Thymus (tissue), 14 donors: ENCODE measurements at places on chromosomes 3 and 15.

DNA sequence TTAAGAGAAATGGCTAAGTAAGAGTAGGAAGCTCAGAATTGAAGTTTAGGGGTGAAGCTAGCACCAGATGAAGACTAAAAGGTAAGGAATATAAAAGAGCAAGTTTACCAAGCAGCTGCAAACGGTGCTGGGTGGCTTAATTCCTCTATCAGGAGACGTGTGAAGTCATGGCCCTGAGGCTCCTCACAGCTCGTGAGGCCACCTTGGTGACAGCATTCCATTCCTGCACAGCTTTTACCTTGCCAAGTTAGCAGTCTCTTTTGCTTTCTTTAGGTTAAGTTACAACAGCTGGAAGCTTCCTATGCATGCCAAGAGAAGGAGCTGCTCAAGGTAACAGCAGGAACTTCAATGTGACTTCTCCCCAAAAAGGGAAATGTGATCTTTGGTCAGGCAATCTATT lies 6.4 kb downstream of the TMCO5A start:
- no peak for DNase-seq

DNA sequence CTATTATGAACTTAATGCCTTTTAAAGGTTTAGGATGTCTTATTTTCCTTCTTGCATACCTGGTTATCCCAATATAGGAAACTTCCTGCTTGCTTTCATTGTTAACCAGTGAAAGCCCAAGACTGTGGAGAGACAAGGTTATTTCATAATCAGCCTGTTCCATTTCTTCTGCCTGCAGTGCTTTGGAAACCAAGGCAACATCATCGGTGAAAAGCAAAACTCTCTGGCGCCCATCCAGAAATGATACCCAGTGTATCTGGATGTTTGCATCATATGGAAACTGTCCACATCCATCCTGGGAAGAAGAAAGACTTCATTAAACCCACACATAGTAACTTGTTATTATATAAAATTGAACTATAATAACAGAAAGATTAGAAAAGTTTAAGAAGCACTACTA lies 170.1 kb downstream of the VPS13C start:
- no peak for DNase-seq

GRCh38 chr3:72579191-72579580 lies 269.1 kb downstream of the SHQ1 start:
- DNase-seq, result no peak

DNA sequence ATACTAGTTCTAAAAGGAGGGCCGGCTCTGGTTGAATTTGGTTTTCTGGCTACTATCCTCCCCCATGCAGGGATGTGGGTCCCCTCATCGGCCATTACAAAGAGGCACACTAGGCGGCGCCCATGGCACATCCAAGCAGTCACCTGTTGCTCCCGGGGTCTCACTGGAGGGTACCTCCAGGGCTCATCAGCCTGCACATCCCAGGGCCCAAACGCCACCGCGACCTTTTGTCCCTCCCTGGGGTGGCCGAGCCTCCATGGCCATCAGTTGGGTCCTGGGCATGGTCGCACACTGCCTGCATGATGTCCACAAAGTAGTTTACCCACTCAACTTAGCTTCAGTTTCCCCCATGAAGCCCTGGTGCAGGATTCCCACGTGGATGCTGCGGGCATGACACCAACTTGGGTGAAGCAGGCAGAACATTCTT lies 28.3 kb downstream of the IDH3A start:
- DNase-seq, result peak; percentile 62

- DNase-seq, result no peak
These were observed 7.9 kb upstream of the ANO10 start for GRCh38 chr3:43629741-43630140.

- DNase-seq, result peak; percentile 19
These were observed 619 bp downstream of the TTBK2 start for GRCh38 chr15:42919799-42920518.

DNA sequence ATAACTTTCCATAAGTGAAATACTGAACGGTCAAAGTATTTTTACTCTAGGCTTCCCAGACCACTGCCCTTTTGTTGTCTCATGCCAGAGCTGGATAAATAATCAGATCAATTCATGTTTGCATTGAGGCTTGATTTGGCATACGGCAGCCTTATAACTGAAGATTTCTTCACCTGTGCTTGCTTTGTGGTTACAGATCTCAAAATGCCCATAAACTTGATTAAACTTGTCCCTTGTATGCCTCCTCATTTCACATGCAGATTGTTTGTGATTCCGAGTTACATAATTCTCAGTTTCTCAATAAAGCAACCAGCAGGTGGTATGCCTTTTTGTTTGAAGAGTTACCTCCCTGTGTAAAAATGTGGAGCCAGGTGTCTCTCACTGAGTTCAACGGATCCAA lies 211.4 kb upstream of the LRIG1 start:
- DNase-seq, result no peak

GRCh38 chr3:183172051-183172639 lies 9.6 kb upstream of the LAMP3 start:
- DNase-seq, result no peak

DNA sequence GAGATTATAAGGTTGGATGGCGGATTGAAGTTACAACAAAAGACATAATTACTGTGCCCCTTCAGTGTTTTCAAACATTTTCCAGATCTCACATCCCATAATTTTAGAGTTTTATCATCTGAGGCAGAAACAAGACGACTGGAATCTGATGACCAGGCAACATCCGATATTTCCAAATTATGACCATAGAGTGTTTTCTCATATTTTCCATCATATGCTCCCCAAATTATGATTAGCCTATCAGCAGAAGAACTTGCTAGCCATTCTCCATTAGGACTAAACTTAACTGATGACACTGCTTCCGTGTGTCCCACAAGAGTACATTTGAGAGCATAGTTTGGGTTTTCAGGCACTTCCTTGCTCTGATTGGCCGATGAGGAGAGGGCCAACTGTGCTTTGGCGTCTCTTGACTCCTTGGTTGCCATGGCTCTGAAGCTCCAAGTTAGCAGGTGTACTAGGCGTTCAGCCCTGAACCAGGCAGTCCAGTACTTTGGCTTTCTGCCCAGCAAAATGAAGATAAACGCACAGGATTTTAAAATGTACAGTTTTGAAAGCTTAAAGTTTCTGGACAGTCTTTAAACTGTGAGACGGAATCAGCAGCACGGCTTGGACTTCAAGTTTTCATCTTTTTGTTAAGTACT lies 638 bp downstream of the WDR5B start:
- peak; percentile 25 for DNase-seq

- DNase-seq, result peak; percentile 23
These were observed 227.6 kb upstream of the POU1F1 start for GRCh38 chr3:87503900-87504498.

GRCh38 chr3:128326051-128326823 lies 140.5 kb downstream of the DNAJB8 start:
- DNase-seq, result peak; percentile 45

DNA sequence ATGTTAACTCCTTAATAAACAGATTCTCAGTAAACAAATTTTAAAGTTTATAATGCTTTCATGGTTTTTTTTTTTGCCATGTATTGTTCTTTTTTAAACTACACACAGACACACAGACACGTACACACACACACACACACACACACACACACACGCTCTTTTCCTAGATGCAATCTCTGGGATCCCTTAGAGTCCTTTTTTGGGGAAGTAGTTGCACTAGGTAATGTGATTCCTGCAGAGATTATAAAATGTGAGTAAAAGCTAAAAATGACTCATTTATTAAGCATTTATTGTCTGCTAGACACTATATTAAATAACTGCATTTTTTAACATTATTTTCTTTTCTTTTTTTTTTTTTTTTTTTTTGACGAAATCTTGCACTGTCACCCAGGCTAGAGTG lies 19.9 kb downstream of the NDUFB5 start:
- no peak for DNase-seq

GRCh38 chr15:52256930-52257733 lies 38.5 kb downstream of the MYO5C start:
- DNase-seq, result no peak

GRCh38 chr3:183775781-183776180 lies 49.6 kb downstream of the MAP6D1 start:
- DNase-seq, result no peak

GRCh38 chr15:79031821-79032220 lies 58.8 kb downstream of the RASGRF1 start:
- DNase-seq, result no peak

DNA sequence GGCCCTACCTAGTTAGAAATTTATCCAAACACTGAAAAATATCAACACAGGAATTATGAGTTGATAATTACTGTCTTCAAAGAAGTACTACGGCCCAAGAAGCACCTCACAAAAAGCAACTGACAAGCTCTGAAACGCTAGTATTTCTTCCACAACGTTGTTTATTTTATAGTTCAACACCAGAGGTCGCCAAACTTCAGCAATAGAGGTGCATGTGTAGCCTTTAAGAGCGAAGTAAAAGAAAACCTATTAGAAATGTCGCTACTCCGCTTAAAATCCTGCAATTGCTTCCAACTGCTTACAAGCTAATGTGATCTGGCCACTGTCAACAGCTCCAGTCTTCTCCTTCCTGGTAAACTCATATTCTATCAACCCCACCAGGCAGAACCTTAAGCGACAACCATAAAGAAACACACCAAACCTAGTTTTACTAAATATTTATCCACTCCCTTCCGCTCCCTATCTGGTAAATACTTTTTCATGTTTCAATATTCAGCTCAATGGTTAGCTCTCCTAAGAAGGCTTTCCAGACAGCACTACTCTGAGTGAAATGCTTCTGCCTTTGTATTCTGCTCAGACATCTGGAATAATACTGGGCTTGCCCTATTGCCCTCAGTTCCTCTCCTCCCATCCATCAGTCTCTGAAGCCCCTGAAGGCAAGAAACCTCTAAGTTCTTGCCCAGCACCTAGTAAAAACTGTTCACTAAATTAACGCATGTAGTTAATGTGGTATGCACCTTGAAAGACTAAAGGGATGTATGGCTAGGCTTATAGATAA lies 110.2 kb downstream of the NR1I2 start:
- peak; percentile 65 for DNase-seq

GRCh38 chr3:52923963-52924362 lies 26.6 kb upstream of the STIMATE start:
- no peak for DNase-seq

GRCh38 chr15:96365781-96366525 lies 35.5 kb downstream of the NR2F2 start:
- DNase-seq, result no peak

DNA sequence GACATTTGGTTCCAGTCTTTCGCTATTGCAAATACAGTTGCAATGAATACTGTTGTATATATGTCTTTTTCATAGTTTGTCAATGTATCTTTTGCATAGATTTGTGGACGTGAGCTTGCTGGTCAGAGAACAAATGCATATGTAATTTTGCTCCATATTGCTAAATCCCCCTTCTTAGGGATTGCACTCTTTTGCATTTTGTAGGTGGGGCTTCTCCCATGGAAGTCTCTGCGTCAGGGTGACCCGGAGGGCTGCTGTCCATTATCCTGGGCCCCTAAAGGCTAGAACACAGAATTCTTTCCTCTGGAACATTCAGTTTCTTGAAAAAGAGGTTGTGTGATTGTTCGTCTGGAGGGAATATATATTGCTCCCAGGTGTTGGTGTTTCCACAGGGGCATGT lies 25.2 kb upstream of the KLHL25 start:
- DNase-seq, result no peak

DNA sequence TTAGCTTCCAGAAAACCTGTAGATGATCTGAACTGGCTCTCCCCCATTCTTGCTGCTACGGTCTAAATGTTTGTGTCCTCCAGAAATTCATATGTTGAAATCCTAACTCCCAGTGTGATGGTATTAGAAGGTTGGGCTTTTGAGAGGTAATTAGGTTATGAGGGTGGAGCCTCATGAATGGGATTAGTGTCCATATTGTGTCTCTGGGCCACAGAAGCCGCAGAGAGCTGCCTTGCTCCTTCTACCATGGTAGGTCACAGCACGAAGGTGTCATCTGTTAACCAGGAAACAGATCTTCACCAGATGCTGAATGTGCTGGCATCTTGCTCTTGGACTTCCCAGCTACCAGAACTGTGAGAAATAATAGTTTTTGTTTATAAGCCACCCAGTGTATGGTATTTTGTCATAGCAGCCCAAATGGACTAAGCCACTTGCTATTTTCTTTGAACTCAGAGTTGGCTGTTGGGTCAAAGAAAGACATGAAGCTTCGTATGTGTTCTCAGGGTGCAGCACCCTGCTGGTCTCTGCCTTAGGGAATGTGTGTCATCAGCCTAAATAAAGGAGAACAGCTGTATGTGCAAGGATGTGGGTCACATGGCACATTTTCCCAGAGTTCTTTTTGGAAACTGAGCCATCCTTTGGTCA lies 317.5 kb upstream of the SLCO3A1 start:
- DNase-seq, result no peak

GRCh38 chr15:69921626-69922619 lies 175.8 kb downstream of the TLE3 start:
- DNase-seq, result no peak

GRCh38 chr3:100027321-100027720 lies 87.0 kb downstream of the FILIP1L start:
- DNase-seq, result no peak

- no peak for DNase-seq
These were observed 259.3 kb downstream of the ZBBX start for GRCh38 chr3:167120828-167121227.

DNA sequence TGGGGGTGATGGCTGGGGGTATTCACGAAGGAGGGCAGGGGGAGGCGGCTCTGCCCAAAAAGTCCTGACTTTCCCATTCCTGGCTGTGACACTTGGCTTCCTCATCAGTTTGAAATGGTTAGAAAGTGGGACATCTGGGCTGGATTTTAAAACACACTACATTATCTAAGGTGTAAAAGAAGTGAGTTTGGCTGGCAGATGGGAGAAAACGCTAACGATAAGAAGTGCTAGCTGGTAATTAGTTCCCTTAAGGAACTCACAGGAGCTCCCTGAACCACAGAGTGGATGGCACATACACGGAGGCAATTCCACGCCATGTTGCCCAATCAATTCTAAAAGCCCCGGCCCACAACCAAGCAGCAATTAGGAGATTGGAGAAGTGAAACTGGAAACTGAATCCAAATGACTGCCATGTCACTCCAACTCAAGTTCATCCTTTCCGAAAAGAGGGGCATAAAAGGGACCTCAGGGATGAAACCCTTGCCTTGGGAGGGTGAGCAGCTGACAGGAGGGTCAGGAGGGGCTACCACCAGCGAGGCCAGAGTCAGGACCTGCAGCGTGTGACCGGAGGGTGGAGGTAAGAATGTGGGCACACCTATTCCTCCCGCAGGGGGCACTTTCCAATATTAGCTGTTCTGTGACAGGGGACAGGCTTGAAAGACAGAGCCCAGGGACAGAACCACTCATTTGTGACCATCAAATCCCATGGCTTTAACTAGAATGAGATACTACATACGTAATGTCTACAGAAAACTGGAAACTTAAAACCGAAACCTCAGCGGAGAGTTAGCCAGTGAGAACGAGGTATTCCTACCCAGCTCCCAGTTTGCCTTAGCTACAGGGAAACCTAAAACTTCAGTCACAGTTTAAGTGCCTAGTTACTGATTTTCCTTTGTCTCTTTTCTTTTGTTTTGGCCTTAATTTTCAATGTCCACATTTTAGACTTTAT lies 95.3 kb upstream of the OXTR start:
- DNase-seq, result no peak

DNA sequence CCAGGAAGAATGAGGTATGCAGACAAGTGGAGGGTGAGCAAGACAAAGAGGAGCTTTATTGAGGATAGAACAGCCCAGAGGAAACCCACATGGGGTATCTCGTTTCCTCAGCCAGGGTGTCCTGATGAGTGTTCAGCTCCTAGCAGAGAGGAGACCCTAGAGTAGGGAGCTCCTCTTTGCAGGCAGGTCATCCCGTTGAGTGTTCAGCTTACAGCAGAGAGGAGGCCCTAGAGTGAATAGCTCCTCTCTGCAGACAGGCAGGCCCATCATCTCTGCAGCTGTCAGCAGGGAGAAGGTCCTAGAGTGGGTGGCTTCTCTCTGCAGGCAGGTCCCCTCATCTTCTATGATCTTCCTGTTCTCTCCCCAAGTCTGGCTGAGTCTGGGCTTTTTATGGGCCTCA lies 90.6 kb upstream of the TNFSF10 start:
- DNase-seq, result no peak
